ENCODE measurements at places on chromosomes 4 and X.

DNA sequence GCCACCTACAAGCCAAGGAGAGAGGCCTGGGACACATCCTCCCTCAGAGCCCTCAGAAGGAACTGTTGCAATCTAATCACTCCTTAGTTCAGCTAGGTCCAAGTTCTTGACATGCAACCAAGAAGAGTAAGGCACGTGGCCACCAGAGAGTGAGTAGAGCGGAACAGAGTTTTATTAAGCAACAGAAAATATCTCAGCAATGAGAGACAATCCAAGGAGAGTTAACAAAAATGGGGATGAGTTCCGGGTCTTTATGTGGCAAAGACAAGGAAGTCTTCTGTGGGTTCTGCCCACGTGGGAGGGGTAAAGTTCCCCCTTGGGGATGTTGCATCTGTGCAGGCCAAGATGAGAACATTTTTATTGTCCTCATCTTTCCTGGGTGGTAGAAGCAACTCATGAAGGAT, 38.5 kb upstream of the PROM1 start:
- DNase-seq, result no peak

DNA sequence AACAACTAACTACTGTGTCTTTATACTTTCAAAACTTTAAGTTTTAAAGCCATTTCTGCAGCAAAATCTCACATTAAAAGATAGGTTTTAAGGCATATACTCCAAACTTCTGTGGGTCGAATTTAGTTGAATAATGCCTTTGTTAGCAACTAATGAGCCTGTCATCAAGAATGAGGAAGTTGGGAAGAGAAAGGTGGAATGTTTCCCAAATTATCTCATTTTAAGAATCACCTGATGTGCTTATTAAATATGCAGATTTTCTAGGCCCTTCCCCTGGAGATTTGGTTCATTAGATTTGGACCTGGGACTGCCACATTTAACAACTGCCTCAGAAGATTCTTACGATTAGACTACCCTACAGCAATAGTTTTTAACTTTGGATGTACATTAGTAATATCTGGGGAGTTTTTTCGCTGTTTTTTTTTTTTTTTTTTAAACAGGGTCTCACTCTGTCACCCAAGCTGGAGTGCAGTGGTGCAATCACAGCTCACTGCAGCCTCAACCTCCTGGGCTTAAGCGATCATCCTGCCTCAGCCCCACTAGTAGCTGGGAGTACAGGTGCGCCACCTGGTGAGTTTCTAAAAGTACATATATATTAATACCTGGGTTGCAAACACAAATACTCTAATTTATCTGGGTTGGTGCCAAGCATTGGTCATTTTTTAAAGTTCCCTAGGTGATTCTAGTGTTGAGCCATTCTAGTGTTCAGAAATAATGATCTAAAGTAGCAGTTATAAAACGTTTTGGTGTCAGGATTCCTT, 16.1 kb upstream of the TASL start:
- peak; percentile 39 for DNase-seq

DNA sequence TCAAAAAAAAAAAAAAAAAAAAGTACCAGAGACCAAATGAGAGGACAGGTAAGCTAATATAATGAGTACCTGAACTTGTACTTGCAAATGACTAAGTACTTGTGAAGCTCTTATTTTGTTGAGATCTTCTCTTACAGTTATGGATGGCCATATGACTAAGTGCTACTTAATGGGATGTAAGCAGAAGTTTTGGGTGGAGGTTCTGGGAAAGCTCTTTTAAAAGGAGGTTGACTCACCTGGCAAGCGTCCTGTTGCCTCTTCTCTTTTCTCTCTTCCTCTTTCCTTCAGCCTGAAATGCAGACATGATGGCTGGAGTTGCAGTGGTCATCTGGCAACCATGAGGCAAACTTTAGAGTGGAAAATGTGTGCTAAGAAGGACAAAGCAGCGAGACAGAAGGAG, 36.9 kb upstream of the MED14 start:
- DNase-seq, result no peak

DNA sequence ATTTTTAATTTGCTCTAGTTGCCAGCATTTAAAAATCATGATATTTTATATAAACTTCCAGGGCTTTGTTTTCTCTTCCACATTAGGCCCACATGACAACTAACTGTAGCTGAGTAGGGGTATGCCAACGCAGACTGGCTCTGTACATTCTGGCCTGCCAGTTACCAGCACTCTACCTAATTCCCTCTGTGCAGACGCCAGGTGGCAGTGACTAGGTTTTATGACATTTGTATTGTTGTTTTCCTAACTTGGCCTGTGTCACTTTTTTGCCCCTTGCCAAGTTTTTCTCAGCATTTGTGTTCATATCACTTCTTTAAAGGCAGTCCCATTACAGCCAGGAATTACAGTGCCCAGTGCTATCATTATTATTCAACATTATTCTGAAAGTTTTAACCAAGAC, 347.5 kb downstream of the NKX6-1 start:
- no peak for DNase-seq

DNA sequence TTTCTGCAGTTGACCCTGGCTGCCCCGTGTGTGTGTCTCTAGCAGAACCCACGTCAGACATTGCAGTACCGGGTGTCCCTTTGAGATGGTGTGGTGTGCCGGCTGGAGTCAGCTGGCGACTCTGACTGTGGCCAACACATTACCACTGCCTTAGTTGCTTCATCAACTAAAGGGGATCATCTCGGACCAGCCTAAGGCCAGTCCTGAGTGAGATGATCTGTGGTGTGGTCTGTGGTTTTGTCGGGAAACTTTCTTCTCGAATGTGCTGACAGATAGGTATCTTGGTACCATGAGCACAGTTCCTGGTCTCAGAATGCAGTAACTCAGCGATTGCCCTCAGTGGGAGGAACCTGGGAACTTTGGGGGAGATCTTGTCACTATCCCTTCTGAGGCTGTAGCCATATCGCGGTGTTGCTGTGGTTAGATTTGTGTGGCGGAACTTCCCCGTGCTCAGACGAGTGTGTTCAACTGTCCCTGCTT, 15.8 kb downstream of the TBC1D14 start:
- no peak for DNase-seq

GRCh38 chr4:185597532-185598188, 62.4 kb upstream of the PDLIM3 start:
- DNase-seq, result peak; percentile 78

All from activated CD4-positive, alpha-beta T cell treated with anti-CD3 and anti-CD28 coated beads, Interleukin-2, amount 10 ng/mL, durations not matched to agents 7 days and 5 days (primary cell).